Activated naive CD8-positive, alpha-beta T cell treated with anti-CD3 and anti-CD28 coated beads, Interleukin-2, amount 10 ng/mL, durations not matched to agents 7 days and 5 days (primary cell): ENCODE measurements at places on chromosomes 13 and 19.

- H3K4me1 ChIP-seq = no peaks in the 10 kb centered on the region
- H3K27me3 ChIP-seq = no peaks in the 10 kb centered on the region
- H3K4me3 ChIP-seq = no peak overlapping the region
- H3K27ac ChIP-seq = no peak overlapping the region
- DNase-seq = no peak
- H3K36me3 ChIP-seq = no peaks in the 10 kb centered on the region
These were observed 904.8 kb upstream of the PCDH20 start for GRCh38 chr13:62320129-62321108.

- H3K4me1 ChIP-seq = no peaks in the 10 kb centered on the region
- H3K4me3 ChIP-seq = no peak overlapping the region
- H3K36me3 ChIP-seq = no peaks in the 10 kb centered on the region
- no peak overlapping the region for H3K27ac ChIP-seq
- DNase-seq = no peak
These were observed 124.6 kb downstream of the GGACT start for GRCh38 chr13:100464006-100464405.

- no peak for DNase-seq
- peak overlapping the region; percentile 98 for H3K27ac ChIP-seq
- H3K27me3 ChIP-seq = no peaks in the 10 kb centered on the region
These were observed 576 bp downstream of the APBA3 start for GRCh38 chr19:3760871-3761361.

DNA sequence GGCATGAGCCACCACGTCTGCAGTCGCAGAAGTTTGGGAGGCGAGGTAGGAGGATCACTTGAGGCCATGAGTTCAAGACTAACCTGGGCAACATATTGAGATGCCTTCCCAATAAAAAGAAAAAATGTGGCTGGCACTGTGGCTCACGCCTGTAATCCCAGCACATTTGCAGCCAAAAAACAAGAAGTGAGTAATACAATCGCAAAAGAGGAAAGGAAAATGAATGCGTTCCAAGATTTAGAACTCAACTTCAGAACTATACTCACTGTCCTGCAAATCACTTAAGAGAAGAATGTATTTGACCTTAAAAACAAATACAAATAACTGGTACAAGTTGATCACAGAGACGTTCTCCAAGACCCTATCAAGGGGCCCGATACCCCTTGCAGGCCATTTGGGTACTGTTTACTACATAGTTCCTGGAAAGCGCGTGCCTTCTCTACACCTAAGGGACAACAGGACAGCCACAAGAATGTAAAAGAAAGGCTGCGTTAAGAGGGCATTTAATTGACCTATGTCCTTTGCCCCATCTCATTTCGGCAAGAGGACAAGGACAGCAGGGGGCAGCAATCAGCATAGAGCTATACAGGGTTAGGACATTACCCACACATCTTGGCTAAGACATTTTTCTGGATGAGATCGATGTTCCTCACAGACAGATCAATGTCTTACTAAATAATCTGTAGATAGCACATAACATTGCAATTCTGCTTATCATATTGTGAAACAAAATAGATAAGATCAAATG lies 41.3 kb downstream of the FLT3 start:
- H3K4me3 ChIP-seq = no peak overlapping the region
- peaks cover 24% of the 10 kb centered on the region for H3K27me3 ChIP-seq
- peak; percentile 29 for DNase-seq
- H3K27ac ChIP-seq = no peak overlapping the region

GRCh38 chr13:98761986-98762616 lies 9.6 kb upstream of the SLC15A1 start:
- H3K36me3 ChIP-seq = no peaks in the 10 kb centered on the region
- H3K27me3 ChIP-seq = no peaks in the 10 kb centered on the region
- H3K4me1 ChIP-seq = no peaks in the 10 kb centered on the region
- H3K27ac ChIP-seq = no peak overlapping the region
- DNase-seq = no peak
- no peak overlapping the region for H3K4me3 ChIP-seq

DNA sequence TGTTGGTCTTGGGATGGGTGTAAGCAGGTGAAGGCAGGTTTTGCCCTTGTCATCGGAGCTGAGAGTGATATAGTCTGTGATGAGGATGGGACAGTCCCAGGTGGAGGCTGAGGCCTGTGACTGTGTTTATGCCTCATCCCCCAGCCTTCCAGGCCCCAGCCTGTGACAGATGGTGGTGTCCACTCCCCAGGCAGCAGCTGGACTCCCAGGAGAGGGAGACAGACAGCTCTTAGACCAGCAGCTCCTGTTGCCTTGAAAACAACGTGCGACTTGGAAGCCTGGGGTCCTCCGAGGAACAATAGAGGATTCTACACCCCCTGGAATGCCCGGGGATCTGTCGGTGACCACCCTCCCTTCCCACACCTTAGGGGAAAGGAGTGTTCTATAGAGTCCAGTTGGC lies 63.8 kb downstream of the CHST8 start:
- DNase-seq = peak; percentile 10
- H3K4me3 ChIP-seq = no peak overlapping the region
- no peaks in the 10 kb centered on the region for H3K4me1 ChIP-seq
- H3K27me3 ChIP-seq = peaks cover 16% of the 10 kb centered on the region
- H3K27ac ChIP-seq = no peak overlapping the region

GRCh38 chr13:113991676-113992179 lies 17.9 kb upstream of the C13orf46 start:
- H3K36me3 ChIP-seq = peaks cover 32% of the 10 kb centered on the region
- no peaks in the 10 kb centered on the region for H3K27me3 ChIP-seq
- H3K4me3 ChIP-seq = no peak overlapping the region
- peaks cover 6% of the 10 kb centered on the region for H3K4me1 ChIP-seq
- no peak for DNase-seq
- no peak overlapping the region for H3K27ac ChIP-seq

GRCh38 chr19:19171821-19172532 lies 1.9 kb upstream of the MEF2B start:
- H3K4me3 ChIP-seq = no peak overlapping the region
- H3K27ac ChIP-seq = no peak overlapping the region
- peaks cover 7% of the 10 kb centered on the region for H3K36me3 ChIP-seq
- peaks cover 11% of the 10 kb centered on the region for H3K4me1 ChIP-seq
- no peaks in the 10 kb centered on the region for H3K27me3 ChIP-seq

DNA sequence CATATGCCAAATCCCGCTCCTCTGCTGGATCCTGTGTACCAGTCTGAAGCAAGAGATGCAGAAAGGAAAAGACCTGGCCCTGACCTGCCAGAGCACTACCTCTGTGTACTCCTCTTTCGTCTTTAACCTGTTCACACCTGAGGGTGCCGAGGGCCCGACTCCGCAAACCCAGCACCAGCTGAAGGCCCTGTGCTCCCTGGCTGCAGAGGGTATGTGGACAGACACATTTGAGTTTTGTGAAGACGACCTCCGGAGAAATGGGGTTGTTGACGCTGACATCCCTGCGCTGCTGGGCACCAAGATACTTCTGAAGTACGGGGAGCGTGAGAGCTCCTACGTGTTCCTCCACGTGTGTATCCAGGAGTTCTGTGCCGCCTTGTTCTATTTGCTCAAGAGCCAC lies 22.1 kb downstream of the NLRP4 start:
- H3K4me1 ChIP-seq = no peaks in the 10 kb centered on the region
- H3K27me3 ChIP-seq = no peaks in the 10 kb centered on the region
- DNase-seq = no peak
- H3K4me3 ChIP-seq = no peak overlapping the region
- H3K27ac ChIP-seq = no peak overlapping the region

DNA sequence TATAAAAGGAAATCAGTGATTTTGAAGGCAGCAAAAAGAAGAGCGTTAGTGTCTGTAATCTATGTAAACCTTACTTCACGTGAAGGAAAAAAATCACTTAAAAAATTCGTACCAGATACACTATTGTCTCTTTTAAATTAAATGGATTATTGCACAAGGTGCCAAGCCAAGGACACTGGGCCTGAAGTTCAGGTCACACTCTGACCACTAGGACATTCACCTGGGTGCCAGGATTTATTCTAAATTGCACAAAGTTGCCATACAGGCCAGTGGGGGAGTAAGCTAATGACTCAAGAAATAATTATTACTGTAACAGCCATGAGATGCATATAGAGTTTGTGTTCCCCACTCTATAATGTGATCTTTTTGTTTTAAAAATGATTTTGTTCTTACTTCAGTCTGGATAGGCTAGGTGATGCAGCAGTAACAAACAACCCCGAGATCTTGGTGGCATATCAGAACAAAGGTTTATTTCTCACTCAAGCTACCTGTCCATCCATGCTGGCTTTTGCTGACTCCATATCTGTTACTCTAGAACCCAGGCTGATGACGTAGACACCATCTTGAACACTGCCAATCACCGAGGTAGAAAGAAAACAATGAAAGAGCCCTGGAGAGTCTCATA lies 252.1 kb downstream of the DCT start:
- H3K27ac ChIP-seq = no peak overlapping the region
- H3K36me3 ChIP-seq = no peaks in the 10 kb centered on the region
- no peaks in the 10 kb centered on the region for H3K4me1 ChIP-seq
- DNase-seq = no peak
- H3K4me3 ChIP-seq = no peak overlapping the region
- H3K27me3 ChIP-seq = peaks cover 3% of the 10 kb centered on the region

GRCh38 chr13:45833663-45834375 lies 17.7 kb downstream of the SIAH3 start:
- H3K36me3 ChIP-seq = no peaks in the 10 kb centered on the region
- no peak overlapping the region for H3K4me3 ChIP-seq
- no peak overlapping the region for H3K27ac ChIP-seq
- H3K27me3 ChIP-seq = peaks cover 3% of the 10 kb centered on the region

- no peaks in the 10 kb centered on the region for H3K27me3 ChIP-seq
- H3K4me1 ChIP-seq = peaks cover 2% of the 10 kb centered on the region
- no peak for DNase-seq
- no peak overlapping the region for H3K4me3 ChIP-seq
- H3K27ac ChIP-seq = no peak overlapping the region
- peaks cover 8% of the 10 kb centered on the region for H3K36me3 ChIP-seq
These were observed 8.7 kb downstream of the NCLN start for GRCh38 chr19:3194106-3195087.

GRCh38 chr13:44927968-44928367 lies 61.3 kb downstream of the NUFIP1 start:
- H3K27ac ChIP-seq = no peak overlapping the region
- no peak for DNase-seq
- no peak overlapping the region for H3K4me3 ChIP-seq
- no peaks in the 10 kb centered on the region for H3K36me3 ChIP-seq
- H3K4me1 ChIP-seq = peaks cover 3% of the 10 kb centered on the region

GRCh38 chr13:68748038-68748437 lies 1359.6 kb upstream of the ATXN8OS start:
- no peaks in the 10 kb centered on the region for H3K36me3 ChIP-seq
- no peaks in the 10 kb centered on the region for H3K27me3 ChIP-seq
- H3K27ac ChIP-seq = no peak overlapping the region

- DNase-seq = no peak
- no peaks in the 10 kb centered on the region for H3K27me3 ChIP-seq
- peaks cover 10% of the 10 kb centered on the region for H3K4me1 ChIP-seq
- H3K36me3 ChIP-seq = no peaks in the 10 kb centered on the region
These were observed 159.8 kb downstream of the CYSLTR2 start for GRCh38 chr13:48813518-48813917.

DNA sequence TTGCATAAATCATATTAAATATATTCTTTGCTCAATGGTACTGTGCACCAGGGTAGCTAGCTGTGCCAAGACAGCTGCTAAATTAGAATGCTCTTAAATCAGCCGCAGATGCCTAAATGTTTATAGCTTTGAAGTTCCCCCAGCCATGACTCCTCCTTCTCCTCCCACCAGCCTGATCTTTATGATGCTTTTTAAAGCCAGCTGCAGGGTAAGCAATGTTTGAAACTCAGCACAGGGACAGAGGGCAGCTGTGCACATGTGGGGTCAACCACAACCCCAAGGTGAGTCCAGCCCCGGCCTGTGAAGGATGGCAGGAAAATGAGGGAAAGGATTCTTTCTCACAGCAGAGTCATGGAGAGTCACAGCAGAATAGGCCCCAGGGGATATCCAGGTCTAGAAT lies 635.7 kb downstream of the UQCRFS1 start:
- H3K27ac ChIP-seq = no peak overlapping the region
- no peak for DNase-seq
- no peaks in the 10 kb centered on the region for H3K27me3 ChIP-seq
- H3K4me1 ChIP-seq = no peaks in the 10 kb centered on the region
- no peaks in the 10 kb centered on the region for H3K36me3 ChIP-seq
